ENCODE measurements at places on chromosomes 3 and 15. TPM values are rescaled to one million over a fixed set of nuclear protein-coding genes. Genes with fewer than 3 reads are reported as not detected.

ZNF501 gene
- 14.0 TPM for total RNA-seq

GOLGA6D gene
- not detected for total RNA-seq

TARS3 gene
- 39.0 TPM for total RNA-seq

GOLGA8Q gene
- total RNA-seq: 5.9 TPM

RLBP1 gene
- 102 TPM for total RNA-seq
